ENCODE measurements at places on chromosomes 2 and 18.

GRCh38 chr2:86584151-86584913 is 21.1 kb upstream of the CHMP3 start:
- DNase-seq = no peak

DNA sequence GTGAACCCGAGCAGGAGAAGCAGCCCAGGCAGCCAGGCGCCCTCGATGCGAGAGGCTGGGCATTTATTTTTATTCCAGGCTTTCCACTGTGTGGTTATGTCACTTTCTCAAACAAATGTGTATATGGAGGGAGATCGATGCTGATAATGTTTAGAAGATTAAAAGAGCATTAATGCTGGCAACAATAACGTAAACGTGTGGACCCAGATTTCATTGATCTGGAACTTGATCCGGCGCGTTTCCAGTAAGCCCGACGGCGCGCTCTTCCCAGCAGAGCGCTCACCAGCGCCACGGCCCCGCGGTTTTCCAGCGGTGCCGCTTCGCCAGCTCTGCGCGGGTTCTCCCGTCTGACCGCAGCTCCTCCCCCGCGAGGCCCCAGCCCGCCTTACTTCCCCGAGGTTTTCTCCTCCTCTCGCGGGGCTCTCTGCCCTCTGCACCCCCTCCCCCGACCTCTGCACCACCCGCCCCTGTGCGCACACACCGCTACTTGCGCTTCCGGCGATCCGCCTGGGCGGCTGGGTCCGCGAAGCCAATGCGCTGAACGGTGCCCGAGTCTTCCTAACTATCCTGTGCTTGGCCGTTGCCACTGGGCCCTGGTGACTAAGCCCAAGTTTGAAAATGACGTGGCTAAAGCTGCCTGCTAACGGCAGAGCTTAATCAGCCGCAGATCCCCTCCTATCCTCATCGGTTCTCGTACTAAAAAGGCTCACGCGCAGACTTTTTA is 6.1 kb downstream of the ONECUT2 start:
- DNase-seq = no peak

GRCh38 chr2:147076634-147077033 is 768.2 kb upstream of the ACVR2A start:
- no peak for DNase-seq

GRCh38 chr2:225814554-225814953 is 415.0 kb downstream of the NYAP2 start:
- DNase-seq = no peak

GRCh38 chr2:220152281-220152935 is 525.0 kb downstream of the SLC4A3 start:
- no peak for DNase-seq

DNA sequence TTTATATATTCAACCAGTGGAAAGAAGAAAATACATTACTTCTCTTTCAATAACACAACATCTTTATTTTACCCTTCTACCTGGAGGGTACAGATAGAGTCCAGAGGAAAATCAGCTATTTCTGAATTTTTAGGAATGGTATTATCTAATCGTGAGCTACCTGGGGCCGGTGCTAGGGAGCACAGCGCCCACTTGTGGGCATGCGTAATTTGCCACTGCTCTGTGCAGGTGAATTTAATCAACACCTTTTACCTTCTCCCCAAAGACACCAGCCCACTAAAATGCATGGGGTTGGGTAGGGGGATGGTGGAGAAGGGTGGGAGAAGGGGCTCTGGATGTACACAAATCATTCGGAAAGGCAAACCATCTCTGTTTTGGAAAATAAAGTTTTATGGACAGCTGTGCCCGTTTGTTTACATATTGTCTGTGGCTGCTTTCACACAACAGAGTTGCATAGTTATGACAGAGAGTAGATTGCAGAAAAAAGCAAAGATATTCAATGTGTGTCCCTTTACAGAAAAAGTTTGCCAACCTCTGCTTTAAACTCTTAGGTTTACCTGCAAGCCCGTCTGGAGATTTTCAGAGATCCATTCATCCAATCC is 51.5 kb upstream of the DCC start:
- DNase-seq = no peak

- DNase-seq = no peak
Measured at GRCh38 chr2:85893428-85894258, 4.9 kb upstream of the ST3GAL5 start.

- DNase-seq = no peak
Measured at GRCh38 chr2:163734401-163734800, 1.4 kb downstream of the FIGN start.

DNA sequence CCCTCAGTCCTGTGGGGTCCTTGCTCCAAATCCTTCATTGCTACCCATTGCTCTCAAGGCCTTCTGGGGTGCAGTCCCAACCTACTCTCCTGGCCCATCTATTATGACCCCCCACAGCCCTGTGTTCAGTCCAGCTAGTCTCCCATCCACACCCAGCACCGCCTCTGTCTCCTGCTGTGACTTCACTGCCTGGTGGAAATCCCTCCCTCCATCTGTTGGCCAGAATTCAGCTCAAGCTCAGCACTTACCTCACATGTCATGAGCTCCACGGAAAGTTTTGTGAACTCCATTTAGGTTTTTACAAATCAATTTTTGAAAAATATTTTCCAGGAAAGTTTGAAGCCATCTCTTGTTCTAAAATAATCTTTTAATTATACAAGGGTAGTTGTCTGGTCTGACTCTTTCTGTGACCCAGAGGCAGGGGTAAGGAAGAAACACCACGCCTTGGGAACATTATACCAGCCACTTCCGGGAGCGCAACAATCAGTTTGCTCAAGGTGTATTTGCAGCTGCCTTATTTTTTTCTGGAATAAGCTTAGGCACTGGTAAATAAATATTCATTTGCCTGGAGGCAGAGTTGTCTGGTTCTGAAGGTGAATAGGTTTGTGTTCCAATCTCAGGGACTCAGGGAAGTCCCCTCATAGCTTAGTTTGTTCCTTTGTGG is 110.8 kb downstream of the VIT start:
- no peak for DNase-seq

GRCh38 chr2:31362581-31362980 is 52.0 kb downstream of the XDH start:
- DNase-seq = no peak

DNA sequence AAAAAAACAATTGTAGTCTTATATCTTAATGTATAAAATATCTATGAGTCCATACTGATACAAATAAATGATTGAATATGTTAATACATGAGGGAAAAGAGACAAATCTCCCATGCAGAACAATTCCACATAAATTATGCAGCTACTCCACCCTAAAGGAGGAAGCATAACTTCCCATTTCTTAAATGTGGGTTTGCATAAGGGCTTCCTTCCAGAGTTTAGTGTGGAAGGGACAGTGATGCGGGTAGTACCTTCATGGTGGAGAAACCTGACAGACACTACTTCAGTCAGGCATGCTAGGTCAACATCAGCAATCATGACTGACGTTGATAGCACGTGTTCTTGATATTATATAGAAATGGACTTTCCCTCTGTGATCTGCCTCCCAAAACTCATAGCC is 146.9 kb upstream of the STON1 start:
- DNase-seq = no peak

DNA sequence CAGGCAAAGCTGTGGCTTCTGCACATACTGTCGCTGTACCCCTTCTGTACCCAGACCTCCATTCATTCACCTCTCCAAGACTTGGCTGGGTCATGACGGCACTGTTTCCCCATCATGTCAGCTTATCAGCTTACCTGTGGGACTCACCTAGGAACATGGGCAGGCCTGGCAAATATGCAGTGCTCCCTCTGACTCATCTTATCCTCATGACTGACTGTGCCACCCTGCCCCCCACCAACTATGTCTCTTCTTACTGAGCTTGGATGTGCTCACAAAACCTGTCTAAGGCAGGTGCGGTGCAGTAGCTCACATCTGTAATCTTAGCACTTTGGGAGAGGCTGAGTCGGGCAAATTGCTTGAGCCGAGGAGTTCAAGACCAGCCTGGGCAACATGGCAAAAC is 152.4 kb downstream of the MGAT5 start:
- no peak for DNase-seq

DNA sequence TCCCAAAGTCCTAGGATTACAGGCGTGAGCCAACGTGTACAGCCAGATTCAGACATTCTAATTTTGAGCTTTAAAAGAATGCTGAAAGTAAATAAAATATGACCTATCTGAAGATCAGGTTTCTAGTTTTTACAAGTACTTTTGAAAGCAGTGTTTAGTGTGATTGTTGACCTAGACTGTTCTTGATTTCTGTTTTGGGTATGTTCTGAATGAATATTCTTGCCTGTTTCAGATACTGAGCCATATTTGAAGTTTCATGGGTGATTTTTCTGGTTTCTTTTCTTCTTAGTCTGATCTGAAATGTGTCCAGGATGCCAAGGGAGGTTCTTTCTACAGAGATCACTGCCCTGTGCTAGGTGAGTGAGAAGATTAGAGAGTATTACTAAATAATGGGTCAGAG is 37.2 kb downstream of the MIB1 start:
- no peak for DNase-seq

GRCh38 chr2:132953771-132954170 is 283.8 kb upstream of the LYPD1 start:
- no peak for DNase-seq

DNA sequence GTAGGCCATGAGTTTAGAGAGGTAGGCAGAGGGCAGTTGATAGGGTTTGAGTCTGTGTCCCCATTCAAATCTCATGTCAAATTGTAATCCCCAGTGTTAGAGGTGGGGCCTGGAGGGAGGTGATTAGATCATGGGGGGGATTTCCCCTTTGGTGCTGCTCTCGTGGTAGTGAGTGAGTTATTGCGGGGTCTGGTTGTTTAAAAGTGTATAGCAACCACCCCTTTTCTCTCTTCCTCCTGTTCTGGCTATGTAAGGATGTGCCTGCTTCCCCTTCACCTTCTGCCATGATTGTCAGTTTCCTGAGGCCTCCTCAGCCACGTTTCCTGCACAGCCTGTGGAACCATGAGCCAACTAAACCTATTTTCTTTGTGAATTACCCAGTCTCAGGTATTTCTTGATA is 25.5 kb downstream of the MARCHF4 start:
- no peak for DNase-seq

- DNase-seq = no peak
Measured at GRCh38 chr18:32337821-32338220, 132.9 kb downstream of the GAREM1 start.

DNA sequence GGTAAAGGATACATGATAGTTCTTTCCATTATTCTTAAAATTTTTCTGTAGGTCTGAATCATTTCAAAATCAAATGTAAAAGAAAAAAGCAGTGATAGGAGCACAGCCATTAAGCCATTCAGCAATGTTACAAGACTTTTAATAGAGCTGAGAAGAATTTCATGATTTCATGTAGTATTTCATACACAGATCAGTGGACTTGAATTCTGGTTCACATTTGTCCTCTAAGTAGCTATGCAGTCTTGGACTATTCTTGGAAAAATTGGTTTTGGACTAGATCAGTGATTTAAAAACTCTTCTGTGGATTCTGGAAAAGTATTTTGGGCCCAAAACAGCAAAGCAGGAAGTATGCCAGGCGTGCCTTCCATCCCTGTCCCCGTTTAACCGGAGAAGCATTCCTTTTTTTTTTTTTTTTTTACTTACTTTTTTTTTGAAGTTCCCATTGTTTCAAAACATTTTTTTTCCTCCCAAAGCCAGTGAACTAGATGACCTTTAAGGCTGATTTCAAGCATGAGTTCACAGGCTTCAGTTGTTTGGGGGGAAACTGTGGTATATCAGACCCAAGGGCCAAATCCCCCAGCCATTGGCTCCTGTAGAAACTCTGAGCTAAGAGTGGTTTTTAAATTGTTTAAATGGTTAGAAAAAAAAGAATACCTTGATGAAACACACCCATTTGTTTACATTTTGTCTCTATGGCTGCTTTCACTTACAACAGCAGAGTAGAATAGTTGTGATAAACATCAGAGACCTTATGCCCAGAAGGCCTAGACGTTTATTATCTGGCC is 17.5 kb upstream of the POLI start:
- no peak for DNase-seq

GRCh38 chr2:219118504-219118903 is 42.1 kb downstream of the NHEJ1 start:
- no peak for DNase-seq

DNA sequence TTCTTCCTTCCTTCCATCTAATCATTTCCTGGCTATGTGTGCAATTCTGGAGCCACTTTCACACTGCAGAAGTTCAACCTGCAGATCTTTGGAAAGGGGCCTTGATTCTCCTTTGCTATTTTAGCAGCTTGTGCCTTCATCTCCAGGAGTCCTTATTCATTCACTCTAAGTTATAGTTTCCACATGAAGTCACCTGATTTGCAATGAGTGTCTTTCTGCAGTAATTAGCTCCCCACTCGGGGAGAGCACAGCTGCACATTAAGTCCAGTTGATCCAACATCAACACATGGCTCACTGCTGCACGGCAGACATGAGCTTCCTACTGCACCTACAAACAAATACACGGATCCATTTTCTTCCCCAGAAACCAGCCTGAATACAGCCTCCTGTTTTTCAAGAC is 323.1 kb upstream of the TNP1 start:
- DNase-seq = no peak

DNA sequence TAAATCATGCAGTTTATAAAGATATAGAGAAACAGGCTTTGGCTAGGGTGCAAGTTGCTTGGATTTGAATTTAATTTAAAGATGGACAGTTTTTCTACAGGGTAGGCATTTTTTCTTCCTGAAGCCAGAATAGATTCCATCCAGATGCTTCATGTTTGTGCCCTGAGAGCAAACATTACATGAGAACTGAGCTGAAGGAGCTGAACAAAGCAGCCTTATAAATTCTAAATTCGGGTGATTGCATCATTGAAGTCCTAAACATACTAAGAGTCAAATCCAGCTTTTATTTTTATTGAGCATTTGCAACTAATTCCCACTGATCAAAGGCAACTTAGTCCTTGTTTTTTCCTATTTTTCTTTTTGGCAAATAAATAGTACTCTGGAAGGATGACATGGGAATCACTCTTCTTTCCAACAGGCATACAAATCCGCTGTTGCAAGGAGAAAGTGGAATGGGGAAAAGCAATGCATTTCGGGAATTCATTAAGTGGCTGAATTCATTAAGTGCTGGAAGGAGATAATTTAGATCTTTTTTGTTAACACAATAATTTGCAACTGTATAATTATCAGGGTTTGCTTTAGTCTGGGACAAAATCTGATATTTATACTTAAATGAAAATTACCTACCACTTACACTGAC is 828.0 kb downstream of the SLC4A3 start:
- DNase-seq = no peak

- DNase-seq = no peak
Measured at GRCh38 chr2:4279431-4279830, 576.1 kb downstream of the DCDC2C start.

DNA sequence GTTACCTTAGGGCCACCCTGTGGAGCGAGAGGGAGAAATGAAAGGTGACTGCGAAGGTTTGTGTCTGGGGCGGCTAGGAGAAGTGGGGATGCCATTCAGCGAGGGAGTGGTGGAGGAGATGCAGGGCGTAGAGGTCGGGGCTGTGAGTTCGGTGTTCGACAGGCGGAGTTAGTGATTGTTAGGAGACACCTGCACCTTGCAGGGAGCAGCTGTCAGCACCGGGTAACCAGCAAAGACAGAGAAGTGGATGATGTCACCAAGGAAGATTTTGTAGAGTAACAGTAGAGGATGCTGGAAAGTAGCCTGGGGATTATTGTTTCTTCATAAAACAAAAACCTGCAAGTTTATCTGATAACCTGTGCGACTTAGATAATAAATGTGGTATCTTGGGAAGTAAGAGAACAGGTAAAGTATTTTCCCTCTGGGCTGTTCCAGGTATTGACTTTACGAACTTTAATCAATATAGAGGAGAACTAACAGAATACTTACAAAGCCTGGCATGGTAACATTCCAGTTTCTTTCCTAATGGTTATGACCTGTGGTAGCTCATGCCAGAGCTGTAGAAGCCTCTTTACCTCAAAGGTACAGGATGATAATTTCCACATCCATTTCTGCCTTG is 63.8 kb downstream of the SPTBN1 start:
- DNase-seq = no peak

Measured in stimulated activated CD8-positive, alpha-beta memory T cell treated with anti-CD3 and anti-CD28 coated beads, Interleukin-4, amount 100 ng/mL, for 1 hour (primary cell).